ENCODE measurements at places on chromosomes 16 and 17.
A peak's percentile ranks its signal among the peaks of the same experiment; 100 is the strongest.

GRCh38 chr17:10313037-10313672 is 59.7 kb downstream of the MYH13 start:
- no peak for DNase-seq

DNA sequence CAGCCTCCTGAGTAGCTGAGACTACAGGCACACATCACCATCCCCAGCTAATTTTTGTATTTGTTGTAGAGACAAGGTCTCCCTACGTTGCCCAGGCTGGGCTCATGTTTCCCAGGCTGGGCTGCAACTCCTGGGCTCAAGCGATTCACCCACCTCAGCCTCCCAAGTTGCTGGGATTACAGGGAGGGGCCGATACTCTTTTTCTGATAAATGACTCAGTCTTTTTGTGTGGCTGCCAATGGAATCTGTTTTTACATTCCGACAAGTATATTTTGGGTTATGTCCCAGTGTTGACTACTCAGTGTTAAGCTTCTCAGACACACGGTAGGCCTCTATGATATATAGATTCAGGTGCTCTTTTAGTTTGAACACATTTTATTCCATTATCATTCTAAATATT is 58.1 kb downstream of the SLFN11 start:
- no peak for DNase-seq

DNA sequence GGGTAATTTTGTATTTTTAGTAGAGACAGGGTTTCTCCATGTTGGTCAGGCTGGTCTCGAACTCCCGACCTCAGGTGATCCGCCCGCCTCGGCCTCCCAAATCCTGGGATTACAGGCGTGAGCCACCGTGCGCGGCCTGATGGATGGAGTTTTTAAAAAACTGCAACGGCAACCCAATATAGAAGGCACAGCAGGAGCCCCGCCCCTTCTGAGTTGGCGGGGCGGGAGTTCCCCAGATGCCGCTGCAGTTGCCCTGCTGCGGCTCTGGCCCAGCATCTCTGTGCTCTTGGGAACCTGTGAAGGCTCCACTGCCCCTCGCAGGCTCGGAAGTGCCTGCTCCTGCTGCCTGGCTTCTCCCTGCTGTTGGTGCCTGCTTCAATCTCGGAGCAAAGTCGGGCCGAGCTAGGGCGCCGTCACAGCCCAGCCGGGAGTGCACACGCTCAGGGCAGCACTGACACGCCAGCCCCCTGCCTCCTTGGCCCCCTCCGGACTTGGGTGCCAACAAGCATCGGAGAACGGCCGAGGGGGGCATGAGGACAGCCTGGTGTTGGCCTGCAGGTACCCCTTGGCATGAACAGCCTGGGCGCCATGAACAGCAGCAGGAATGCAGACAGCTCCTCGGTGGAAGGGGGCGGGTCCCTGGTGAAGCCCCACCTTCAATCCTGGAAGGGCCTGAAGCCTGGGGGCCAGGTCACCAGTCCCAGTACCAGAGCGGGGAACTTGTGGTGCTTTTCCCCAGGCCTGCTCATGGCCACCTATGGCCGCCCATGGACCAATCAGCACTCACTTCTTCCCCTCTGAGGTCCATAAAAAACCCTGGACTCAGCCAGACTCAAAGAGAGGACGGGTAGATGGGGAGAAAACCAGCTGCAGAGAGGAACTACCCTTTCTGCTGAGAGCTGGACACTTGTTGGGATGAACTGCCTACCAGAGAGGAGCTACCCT is 2.3 kb upstream of the NT5M start:
- no peak for DNase-seq

- peak; percentile 19 for DNase-seq
These were observed 18.5 kb downstream of the TOP2A start for GRCh38 chr17:40399185-40399584.

- DNase-seq = no peak
These were observed 55.1 kb downstream of the STXBP4 start for GRCh38 chr17:55023626-55024025.

DNA sequence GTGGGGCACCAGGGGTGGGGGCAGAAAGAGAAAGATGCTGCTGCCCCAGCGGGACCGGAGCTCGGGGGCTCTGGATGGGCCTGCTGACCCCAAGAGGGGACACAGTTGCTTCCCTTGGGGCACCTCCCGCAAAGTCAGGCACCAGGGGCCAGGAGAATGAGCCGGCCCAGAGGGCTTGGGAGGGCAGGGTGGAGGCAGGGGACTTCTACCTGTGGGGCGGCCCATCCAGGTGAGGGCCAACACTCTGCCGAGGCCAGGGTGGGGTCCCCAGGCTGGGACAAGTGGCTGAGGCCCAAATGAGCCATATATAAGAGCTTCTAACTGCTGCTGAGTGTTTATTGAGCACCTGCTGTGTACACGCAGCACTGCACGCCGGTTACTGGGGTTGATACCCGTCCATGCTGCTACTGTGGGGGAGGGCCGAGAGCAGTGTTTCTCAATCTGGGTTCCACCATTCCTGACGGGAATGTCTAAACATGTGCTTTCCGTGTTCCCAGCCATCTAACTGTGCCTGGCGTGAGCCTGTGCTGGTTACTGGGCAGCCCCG is 211.7 kb upstream of the GSE1 start:
- no peak for DNase-seq

DNA sequence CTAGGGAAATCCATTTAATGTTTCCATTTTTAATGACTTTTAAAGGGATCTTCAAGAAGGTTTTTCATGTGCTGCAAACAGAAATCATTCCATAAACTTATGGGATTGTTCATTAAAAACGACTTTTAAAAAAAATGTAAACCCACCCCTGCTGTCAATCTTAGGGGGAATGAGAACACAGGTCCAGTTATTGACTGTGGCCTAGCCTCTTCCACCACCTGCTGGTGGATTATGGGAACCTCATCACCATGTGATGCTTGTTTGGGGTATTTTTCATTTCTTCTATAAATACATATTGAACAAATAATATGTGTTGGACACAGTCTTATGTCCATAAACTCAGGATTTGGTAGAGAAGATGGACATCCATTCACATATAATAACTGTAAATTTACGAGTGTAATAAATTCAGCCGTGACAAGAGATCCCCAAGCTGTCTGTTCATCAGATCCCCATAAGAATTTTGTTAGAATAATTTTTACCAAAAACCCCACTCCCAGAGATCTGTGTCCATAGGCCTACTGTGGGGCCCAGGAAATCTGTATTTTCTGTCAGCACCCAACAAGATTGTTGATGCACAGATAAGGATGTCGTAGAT is 42.0 kb upstream of the TMC5 start:
- peak; percentile 40 for DNase-seq

- DNase-seq = peak; percentile 73
These were observed at the start of gene RAB26 for GRCh38 chr16:2147981-2148671. RAB26 (plus strand) TSS chr16:2148625; CDS start chr16:2148784, 159 bp downstream.

GRCh38 chr16:89120921-89121351 is 27.3 kb downstream of the ACSF3 start:
- DNase-seq = no peak

GRCh38 chr16:81457326-81458133 is 12.9 kb downstream of the CMIP start:
- DNase-seq = no peak

GRCh38 chr16:1523581-1524245 is 9.8 kb upstream of the TMEM204 start:
- DNase-seq = no peak

DNA sequence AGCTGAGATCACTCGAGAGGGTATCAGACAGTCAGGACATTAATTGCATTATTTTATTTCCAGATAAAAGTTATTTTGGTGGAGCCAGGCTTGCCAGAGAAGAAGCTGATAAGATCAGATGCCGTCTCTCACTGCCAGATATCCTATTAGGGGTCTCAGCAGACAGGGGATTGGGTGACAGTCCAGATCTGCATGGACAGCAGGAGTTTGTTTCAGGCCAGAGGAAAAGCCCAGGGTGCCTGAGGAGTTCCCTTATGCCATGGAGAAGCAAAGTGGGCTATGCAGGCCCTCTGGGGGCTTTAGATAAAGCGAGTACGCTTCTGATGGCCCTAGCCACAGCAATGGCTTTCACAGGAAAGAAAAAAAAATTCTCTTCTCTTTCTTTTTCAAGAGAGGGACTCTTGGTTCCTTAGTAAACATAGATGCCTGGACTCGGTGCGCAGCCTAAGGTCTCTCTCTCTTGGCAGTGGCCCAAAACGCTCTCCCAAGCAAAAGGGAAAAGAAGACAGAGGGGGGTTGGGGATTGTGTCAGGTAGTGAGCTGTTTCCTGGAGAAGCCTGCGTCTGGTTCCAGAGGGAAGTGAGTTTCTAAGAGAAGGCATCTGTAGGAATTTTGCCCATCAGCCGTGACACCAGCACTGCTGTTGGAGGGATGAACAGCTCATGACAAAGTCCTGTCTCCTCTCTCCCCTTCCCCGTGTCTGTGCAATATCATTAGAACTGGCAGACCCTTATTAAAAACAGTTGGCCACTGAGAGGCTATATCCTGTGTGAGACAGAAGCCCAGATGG is 166.3 kb upstream of the FOXF1 start:
- DNase-seq = no peak

- DNase-seq = no peak
These were observed 18.0 kb upstream of the SLC16A5 start for GRCh38 chr17:75069783-75070182.

DNA sequence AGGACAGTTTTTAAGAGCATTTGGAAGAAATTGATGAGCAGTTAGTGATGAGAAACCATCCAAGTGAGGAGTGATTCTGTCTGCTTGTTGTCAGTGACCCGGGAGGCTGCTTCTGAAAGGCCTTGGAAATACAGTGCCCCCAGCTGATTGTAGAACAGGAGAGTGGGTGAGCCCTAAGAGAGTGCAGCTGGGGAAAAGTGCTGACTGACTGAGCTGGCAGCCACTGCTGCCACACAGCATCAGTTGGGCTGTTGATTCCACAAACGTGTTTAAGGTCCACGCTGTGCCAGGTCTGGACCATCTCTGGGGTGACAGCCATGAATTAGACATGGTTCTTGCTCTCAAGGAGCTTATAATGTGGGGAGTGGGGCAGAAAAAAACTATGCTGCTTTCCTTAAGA is 18.9 kb downstream of the NUP93 start:
- DNase-seq = no peak

- no peak for DNase-seq
These were observed 1.6 kb downstream of the VAT1L start for GRCh38 chr16:77790009-77790372.

GRCh38 chr16:27761816-27762215 is 211.9 kb downstream of the KATNIP start:
- no peak for DNase-seq

GRCh38 chr16:48535831-48536613 is 74.0 kb downstream of the N4BP1 start:
- no peak for DNase-seq

DNA sequence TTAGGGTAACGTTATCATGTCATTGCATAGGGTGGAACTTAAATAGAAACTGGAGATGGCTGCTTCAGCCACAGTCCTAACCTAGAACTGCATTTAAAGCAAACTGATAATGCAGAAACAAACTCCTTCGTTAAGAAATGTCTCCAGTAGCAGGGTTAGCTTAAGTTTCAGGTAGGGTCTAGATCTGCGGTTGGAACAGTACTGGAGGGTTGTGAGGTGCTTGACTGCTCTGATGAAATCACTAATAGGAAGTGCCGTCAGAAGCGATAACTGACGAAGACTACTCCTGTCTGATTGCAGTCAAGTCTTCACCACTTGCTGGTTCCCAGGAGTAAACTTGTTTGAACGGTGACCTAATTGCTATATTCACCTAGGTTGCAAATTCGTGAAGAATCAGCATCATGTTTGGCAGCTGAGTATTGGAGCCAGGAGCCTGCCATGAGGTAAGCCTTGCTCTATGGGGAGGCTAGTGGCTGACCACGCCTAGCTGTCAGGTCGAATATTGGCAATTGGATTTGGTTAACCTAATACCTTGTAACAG is 24.5 kb downstream of the TRPV2 start:
- DNase-seq = no peak

DNA sequence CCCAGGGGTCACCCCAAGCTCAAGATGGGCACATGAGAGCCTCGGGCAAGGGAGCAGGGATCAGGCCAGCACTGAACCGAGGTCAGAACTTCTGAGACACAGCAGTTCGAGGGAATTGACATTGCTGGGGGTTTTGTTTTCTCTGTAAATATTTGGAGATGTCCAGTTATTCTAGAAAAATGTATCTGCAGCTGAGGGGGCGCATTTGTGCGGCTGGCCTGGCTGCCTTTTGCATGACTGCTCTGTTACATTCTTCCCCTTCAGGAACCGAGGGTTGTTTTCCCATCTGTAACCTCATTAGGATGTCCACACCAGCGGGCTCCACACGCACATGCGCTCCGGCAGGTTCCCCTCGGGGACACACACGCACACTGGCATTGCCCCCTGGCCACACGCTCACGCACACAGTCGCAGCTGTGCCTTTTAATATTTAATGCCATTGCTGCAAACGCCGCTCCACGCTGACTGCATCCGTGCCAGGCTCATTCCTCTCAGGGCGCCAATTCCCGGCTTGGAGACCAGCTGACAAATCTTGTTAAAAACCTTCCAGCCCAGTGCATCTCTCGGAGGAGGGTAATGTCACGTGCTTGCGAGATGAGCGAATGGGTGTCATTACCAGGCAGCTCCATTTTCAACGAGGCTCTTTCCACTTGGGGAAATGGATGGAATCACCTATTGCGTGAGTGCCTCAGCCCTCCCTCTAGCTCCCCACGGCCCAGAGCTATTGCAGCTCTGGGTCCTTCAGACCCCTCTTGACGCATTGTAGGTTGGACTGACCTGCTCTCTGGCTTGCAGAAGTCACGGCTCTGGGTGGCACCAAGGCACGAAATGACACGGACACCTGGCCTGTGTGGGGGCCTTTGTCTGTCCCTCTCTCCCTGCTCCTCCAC is 13.1 kb downstream of the CCR7 start:
- DNase-seq = no peak

GRCh38 chr17:9968008-9968407 is 62.9 kb upstream of the RCVRN start:
- DNase-seq = no peak

DNA sequence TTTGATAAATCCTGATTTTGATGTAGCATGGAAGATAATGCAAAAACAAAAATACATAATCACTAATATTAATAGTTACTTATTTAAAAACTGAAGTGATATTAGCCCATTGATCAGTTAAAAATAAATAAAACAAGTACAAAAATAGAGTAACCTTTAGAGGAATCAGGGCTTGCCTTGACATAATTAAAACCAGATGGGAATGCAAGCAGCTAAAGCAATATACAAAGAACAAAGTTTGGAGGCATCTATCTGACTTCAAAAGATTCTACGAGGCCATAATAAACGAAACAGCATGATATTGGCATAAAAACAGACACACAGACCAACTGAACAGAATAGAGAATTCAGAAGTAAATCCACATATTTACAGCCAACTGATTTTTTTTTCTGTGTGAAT is 15.0 kb upstream of the HEATR3 start:
- DNase-seq = no peak

GRCh38 chr17:73013301-73013700 is 79.2 kb downstream of the SLC39A11 start:
- DNase-seq = peak; percentile 11

DNA sequence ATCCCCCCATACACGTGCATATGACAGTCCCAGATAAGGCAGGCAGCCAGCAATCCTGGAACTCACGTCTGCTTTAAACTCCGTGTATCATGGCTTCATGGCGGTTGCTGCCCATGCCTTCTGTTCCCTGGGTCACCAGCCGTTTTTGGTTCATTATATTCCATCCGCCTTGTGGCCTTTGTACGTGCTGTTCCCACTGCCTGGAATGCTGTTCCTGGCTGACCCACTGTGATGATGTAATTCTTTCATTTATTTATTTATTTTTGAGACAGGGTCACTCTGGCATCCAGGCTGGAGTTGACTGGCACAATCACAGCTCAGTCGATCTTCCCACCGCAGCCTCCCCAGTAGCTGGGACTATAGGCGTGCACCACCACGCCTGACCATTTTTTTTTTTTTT is 136.7 kb upstream of the GSE1 start:
- DNase-seq = no peak
